ENCODE measurements at places on chromosomes 12 and 14.

GRCh38 chr14:73368616-73369015 lies 89.7 kb downstream of the NUMB start:
- DNase-seq = no peak

GRCh38 chr14:104929268-104930230 lies 4.9 kb downstream of the PLD4 start:
- no peak for DNase-seq

GRCh38 chr12:118035190-118036041 lies 18.9 kb downstream of the RFC5 start:
- peak; percentile 9 for DNase-seq

DNA sequence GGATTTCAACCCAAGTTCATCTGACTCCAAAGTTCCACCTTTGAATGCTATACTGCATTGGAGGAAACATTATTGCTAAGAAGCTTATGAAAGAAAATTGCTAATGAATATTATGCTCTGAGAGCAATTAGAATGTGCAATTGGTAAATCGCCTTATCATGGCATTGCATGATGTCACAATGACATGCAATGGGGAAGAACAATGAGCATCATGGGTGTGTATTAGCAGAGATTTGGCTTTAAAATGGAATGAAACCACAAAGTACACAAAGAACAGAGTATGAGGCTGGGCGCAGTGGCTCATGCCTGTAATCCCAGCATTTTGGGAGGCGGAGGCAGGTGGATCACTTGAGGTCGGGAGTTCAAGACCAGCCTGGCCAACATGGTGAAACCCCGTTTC lies 34.7 kb downstream of the FOS start:
- no peak for DNase-seq

DNA sequence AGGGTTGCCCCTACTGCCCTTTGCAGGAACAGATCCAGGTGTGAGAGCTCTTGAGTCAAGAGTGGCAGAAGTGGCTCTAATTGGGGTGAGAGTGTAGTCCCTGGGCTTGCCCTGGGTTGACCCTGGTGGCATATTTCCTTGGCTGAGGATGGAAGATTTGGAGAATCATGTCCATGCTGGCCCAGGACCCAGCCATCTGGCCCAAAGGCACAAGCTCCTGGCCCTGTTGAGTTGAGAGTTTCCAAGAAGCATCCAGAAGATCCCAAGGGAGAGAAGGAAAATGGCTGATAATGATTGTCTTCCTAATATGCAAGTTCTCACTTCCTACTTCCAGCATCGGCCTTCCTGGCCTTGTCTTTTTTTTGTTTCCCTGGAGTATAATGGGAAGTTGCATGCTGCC lies 55.5 kb upstream of the SRSF5 start:
- DNase-seq = no peak

DNA sequence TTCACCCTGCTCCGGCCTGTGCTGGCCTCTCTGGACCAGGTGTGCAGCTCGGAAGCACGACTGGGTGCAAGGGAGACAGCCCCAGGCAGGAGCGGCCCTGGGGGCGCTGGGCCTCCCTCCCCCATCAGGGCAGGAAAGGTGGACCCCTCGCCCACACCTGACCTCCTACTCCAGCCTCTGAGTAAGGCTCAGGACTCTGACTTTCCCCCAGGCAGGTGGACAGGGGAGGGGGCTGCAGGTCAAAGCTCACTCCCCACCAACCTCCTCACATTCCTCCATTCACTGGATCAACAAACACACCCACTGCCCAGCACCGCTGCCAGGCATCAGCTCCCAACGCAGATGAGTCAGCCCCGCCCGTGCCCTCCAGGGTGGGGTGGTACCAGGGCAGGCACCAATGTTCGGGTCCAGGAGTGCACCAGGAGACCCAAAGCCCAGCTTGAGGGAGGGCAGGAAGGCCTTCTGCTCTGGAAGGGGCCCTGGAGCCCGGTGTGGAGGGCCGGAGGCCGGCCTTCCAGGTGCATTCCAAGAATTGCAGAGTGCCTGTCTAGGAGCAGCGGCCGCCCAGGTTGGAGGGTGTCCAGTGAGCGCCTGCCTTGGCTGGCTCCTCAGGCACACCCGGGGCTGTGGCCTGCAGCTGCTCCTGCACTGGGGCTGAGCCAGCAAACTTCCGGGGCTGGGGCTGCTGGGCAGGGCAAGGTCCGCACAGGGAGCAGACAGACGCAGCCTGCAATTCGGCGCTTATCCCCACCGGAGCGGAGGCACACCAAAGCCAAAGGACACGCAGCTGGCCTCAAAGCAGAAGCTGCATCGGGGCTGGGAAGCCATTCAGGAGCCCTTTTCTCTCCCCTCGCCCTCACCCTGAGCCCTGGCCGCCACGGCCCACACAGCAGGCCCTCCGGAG lies 1.6 kb upstream of the INF2 start:
- no peak for DNase-seq

- DNase-seq = no peak
Measured at GRCh38 chr12:90333939-90334338, 621.0 kb downstream of the CCER1 start.

DNA sequence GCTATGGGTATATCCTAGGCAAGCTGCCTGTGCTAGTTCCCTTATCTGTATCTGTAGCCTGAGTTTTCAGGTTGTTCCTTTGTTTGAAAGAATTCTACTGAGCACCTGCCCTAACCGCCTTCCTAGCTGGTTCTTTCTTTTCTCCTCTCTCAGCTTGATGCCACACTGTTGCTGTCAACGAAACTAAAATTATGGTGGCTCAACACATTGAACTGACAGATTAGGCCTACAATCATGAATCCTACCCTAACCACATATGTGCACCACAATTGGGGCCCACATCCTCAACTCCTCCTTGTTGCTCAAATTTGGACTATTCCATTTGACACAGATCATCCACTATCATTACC lies 36.2 kb upstream of the RESF1 start:
- no peak for DNase-seq

DNA sequence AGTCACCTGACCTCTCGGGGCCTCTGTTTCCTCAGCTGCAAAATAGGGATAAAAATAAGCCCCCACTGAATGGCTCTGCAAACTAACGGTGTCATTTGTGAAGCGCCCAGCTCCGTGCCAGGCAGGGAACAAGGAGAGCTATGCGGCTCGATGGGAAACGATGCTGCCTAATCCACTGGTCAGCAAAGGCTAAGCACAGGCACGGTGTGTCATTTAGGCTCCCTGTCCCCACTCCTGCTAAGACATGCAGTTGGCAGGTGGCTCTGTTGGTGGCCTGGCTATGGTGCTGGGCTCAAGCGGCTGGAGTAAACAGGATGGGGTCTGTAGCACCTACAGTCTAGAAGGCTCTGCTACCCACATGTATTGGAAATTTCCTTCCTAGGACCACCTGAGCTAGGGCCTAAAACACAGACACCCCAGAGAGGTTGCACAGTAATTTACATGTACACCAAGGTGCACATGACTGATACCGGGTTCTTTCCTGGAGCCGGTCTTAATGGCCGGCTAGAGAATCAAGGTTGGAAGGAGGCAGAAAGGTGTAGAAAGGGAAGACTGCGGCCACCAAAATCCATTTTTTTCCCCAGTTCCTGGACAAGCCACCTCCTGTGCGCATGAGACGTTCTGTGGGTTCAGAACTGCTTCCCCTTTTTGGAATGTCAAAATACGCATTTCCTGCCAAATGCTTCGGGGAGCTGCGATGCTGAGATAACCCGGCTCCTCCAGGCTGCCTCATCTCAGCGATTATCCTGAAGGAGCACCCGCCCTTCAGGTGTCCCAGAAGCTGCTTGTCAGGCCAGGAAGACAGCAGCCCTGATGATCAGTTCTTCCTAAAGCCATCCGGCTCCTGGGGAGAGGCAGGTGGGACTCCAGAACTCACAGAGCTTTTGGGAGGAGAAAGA lies 1.0 kb downstream of the CACNA2D4 start:
- DNase-seq = no peak

- no peak for DNase-seq
Measured at GRCh38 chr12:114274131-114274530, 131.8 kb downstream of the TBX5 start.

DNA sequence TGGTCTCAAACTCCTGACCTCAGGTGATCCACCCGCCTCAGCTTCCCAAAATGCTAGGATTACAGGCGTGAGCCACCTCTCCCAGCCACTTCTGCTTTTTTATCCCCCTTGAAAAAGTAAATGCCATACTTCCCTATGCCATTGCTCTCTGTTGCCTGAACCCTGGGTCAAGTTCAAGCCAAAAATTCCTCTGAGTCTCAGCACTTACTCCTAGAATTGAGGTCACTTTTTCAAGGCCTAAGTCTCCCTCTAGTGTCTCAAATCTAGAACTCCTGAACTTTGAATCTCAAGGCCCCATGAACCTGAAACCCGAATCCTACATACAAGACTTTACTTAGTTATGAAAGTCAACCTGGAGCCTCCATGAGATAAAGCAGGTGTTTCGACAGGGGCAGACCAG lies 1.4 kb upstream of the APOBEC1 start:
- no peak for DNase-seq

GRCh38 chr12:4562034-4562657 lies at the start of gene DYRK4:
DYRK4 (plus strand) TSS chr12:4562208; CDS start chr12:4562246, 38 bp downstream.
- no peak for DNase-seq

DNA sequence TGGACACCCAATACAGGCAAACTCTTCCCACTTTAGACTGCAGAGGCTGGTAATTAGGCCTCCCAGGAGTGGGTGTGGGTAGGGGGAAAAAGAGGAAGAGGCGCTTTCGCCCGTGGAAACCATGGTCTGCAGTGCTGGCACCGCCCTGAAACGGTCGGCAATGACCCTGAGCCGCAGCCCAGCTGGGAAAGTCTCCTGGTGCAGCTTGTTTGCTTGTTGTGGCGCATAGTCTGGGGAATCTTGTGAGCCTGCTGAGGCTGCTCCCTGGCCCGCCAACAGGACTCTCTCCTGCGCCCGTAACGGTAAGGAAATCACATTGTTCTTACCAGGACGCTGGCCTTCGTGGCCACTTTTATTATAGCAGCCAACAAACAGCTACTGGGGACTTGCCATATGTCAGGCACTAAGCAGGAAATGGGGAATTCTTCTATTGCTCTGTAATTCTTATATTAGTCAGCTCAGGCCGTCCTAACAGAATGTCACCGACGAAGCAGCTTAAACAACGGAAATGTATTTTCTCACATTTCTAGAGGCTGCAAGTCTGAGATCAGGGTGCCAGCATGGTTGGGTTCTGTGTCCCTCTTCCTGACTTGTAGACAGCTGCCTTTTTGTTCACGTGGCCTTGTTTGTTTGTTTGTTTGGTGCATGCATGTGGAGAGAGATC lies 52.5 kb upstream of the RIN3 start:
- no peak for DNase-seq

DNA sequence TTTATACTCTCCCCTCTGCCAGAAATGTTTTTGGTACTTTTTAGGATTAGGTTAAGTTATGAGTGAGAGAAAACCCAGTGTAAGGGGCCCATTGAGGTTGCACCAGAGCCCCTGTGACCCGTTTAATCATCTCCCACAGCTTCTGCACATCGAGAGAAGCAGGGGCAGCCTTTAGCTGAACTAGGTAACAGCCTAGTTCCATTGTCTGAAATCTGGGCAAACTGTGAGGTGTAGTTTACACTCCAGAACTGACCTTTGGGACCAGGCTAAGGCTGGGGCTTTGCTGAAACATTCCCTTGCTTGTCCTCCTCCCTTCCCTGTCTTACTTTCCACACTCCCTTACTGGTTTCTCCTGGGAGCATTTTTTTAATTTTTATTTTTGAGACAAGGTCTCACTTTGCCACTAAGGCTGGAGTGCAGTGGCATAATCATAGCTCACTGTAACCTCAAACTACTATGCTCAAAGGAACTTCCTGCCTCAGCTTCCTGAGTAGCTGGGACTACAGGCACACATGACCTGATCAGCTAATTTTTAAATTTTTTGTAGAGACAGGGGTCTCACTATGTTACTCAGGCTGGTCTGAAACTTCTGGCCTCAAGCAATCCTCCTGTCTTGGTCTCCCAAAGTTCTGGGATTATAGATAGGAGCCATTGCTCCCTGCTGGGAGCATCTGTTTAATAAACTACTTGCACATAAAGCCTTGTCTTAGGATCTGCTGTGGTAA lies 25.9 kb upstream of the DHRS2 start:
- no peak for DNase-seq

GRCh38 chr12:81339071-81339470 lies 261.2 kb downstream of the ACSS3 start:
- no peak for DNase-seq

All from stimulated activated CD4-positive, alpha-beta T cell treated with anti-CD3 and anti-CD28 coated beads, Interleukin-4, amount 100 ng/mL, for 1 hour (primary cell).